Activated T-helper 1 cell treated with Interleukin-2 at 50 U/mL for 16 hours (primary cell): ENCODE measurements at places on chromosomes 1 and 21.
A peak's percentile ranks its signal among the peaks of the same experiment; 100 is the strongest.

- peak; percentile 24 for DNase-seq
Measured at GRCh38 chr1:234978397-234979295, 150.0 kb downstream of the TOMM20 start.

DNA sequence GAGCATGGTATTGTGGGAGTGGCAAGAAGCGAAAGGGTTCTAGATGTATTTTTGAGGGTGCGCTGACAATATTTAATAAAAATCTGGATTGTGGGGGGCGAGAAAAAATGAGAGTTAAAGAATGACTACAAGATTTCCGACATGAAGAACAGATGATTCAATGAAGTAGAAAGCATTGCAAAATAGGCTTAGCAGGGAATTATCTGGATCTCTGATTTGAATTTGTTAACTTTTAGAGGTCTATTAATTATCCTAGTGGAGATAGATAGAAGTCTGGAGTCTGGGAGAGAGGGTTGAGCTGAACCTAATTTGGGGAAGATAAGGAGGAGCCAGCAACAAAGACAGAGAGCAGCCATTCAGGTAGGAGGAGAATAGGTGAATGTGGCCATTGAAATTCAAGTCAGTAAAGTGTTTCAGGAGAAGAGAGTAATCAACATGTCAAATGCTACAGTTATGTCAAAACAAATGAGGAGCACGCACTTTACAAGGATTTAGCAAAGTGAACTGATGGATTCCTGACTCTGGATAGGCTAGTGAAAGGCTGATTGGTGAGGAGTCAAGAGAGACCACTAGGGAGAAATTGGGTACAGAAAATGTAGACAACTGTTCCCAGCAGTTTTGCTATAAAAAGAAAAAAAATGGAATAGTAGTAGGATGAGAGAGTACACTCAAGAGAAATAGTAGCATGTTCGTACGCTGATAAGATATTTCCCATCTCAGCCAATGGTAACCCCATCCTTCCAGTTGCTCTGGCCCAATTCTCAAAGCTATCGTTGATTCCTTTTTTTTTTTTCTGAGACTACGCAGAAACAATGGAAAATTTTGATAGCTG lies 393.2 kb upstream of the CXADR start:
- DNase-seq: no peak

GRCh38 chr1:63813829-63814277 lies 40.0 kb downstream of the ROR1 start:
- DNase-seq: no peak

GRCh38 chr1:99855914-99856450 lies 5.8 kb downstream of the AGL start:
- DNase-seq: no peak

DNA sequence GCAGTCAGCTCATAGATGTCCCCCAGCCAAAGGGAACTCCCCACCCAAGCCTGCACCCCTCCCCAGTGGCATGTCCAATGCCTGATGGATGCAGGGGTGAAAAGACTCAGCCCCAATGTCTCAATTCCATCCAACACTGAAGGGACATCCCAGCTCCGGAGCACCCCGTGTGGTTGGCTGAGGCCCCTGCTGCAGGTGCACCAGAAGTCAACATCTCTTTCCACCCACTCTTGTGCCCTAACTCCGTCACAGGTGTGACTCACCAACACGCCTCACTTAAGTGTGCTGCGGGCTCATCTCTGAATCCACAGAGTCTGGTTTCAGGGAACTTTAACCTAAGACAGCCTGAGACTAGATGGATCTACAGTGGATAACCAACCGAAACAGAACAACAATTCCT lies 40.9 kb upstream of the ZBTB18 start:
- DNase-seq: no peak

DNA sequence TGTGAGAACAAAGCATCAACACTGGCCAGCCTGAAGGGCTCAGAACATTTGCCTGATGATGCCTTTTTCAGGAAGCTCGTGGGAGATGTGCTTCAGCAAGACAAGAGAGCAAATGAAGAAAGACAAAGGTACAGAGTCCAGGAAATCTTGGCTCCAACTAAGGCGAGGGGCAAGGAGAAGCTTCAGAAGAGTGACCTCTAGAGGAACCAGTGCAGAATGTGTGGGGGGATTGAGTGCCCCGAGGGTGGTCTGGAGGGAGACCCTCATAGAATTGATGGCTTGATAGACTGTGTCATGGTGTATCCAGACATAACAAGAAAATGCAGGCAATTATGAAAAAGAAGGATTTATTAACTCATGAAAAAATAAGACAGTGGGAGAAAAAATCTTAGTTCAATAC lies 15.3 kb upstream of the NLRP3 start:
- DNase-seq: no peak

DNA sequence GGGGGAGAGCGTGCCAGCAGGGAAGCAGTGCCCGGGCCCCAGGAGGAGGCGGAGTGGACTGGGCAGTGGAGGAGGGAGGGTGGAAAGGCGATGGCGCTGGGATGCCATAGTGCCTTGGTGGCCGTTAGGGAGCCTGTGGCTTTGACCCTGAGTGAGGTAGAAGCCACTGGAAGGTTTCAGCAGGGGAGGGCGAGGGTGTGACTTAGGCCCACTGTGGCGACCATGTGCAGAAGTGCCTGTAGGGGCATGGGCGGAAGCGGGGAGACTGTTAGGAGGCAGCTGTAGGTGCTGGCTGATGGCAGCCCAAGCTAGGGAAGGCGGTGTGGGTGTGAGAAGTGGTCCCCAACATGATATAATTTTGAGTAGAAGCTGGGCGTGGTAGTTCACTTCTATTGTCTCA lies 28.2 kb downstream of the LHX4 start:
- no peak for DNase-seq
